AML-193 (cell line): ENCODE measurements at places on chromosomes 7 and 10.

GRCh38 chr10:79070081-79070605 lies 1.4 kb downstream of the ZMIZ1 start:
- no peak for DNase-seq

DNA sequence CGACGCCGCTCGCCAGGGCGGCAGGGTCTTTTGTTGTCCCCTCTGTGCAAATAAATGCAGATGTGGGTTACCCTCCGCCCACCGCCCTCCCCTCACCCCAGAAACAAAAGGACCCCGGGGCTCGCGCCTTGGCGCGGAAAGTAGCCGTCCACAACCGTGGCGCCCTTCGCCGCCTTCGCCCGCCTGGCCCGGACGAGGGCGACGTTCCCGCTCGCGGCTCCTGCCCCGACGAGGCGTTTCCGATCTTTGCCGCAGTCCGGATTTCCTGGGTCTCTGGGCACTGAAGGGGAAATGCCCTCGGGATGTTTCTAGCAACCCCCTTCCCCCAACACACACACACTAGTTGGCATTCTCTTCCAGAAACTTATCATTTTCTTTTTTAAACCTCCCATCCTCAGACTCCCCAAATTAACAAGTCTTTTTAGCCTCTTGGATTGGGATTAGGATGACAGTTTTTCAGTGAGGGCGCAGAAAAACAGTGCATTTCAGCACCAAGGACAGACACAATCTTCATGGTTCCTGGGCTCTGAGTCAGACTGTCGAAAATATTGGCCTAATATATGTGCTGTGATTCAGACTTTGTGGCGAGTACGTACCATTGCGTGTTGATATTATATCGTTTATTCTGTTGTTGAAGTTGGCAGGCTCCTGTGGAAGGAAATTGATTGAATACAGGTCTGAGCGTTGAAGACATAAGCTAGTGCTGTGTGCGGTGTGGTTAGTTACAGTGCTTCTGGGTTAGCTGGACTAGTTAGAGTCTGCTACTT lies 771 bp downstream of the PHYHIPL start:
- no peak for DNase-seq

DNA sequence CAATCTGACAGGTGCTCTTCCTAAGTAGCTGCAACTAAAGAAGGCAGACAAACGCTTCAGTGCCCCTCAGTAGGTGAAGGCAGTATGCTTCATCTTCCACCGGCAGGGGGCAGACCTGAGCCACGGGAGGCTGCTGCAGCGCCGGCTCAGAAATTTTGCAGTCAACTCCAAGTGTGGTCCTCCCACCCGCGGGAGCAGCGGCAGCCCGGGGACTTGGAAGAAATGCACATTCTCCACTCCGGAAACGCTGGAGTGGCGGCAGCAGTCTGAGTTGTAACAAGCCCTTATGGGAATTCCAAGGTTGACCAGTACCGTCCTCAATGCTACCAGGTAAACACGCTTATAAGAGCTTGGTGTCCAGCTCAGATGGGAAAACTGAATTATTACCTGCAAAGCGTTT lies 3.4 kb downstream of the IGFBP3 start:
- peak; percentile 41 for DNase-seq

- no peak for DNase-seq
Observed at GRCh38 chr7:134034652-134035051, 92.5 kb upstream of the LRGUK start.
